ENCODE measurements at places on chromosomes 3 and 15.

- no peak for DNase-seq
Observed at GRCh38 chr15:25775317-25775912, 87.7 kb downstream of the ATP10A start.

- no peak for DNase-seq
Observed at GRCh38 chr3:86793786-86794185, 197.2 kb downstream of the VGLL3 start.

GRCh38 chr3:122972141-122972540 is 55.4 kb downstream of the SEMA5B start:
- DNase-seq = no peak

DNA sequence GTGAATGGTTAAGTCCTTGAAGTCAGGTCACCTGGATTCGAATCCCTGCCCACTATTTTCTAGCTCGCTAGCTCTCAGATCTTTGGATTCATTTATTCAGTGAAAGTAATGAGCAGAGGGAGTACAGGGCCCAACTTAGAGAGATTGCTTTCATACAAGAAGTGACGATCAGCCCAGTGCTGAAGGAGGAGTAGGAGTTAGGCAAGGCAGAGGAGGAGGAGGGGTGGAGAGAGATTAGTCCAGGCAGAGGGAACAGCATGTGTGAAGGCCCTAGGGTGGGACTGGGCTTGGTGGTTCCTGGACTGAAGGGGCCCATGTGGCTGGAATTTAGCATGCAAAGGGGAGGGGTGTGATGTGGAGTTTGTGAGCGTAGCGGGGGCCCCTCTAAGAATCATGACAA is 3.8 kb upstream of the CHRNA5 start:
- DNase-seq = no peak

- DNase-seq = no peak
Observed at GRCh38 chr15:68310178-68310803, 32.7 kb downstream of the FEM1B start.
